Endothelial cell (in vitro differentiated cells): ENCODE measurements at places on chromosomes 7 and 10.

DNA sequence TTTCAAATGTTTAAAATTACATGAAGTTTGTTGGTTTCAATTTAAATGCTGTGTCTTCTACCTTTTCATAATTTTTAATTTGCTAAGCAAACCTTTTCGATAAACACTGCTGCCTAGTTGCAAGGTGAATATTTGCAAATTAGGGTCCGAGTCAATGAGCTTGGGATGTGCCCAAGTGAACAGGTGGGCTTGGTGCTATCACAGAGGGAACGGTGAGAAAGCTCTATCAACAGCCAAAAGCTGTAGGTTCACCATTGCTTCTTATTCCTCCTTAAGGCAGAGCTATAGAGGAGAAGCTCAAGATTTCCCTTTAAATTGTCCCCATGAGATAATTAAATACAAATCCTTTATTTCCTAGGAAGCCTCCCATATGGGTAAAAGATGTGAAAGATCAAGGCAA lies 245.3 kb upstream of the CELF2 start:
- no peak for DNase-seq

GRCh38 chr7:27239387-27240014 lies 3.1 kb upstream of the EVX1 start:
- no peak for DNase-seq

- no peak for DNase-seq
These were observed 86.8 kb downstream of the CPEB3 start for GRCh38 chr10:92203919-92204623.

DNA sequence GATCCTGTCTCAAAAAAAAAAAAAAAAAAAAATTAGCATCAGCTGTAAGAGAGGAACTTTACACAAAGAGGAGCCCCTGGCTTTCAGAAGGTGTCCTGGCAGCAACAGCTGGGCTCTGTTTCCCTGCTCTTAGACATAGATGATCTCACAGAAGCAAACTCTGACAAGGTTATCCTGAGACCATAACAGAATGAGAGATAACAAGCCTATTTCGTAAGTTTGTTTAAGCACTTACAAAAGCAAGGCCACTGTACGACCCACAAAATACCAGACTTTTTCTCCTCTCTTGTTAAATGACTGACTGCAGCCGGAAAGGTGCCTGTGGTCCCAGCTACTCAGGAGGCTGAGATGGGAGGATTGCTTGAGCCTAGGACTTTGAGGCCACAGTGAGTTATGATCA lies 33.3 kb upstream of the OTUD1 start:
- no peak for DNase-seq

DNA sequence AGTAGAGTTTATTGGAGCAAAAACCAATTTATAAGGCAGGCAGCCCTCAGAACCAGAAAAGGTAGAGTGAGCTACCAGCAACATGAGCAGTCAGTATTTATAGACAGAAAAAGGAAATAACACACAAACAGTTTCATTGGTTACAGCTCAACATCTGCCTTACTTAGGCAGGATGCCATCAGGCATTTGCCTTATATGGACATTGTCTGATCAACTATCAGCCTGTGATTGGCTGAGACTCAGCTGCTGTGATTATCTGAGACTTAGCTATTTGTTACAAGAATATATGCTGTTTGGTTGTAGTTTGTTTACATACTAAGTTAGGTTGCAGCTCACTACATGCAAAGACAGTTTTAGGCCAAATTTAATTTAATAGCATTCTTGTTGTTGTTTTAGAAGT lies 60.4 kb upstream of the CDK1 start:
- DNase-seq = no peak

DNA sequence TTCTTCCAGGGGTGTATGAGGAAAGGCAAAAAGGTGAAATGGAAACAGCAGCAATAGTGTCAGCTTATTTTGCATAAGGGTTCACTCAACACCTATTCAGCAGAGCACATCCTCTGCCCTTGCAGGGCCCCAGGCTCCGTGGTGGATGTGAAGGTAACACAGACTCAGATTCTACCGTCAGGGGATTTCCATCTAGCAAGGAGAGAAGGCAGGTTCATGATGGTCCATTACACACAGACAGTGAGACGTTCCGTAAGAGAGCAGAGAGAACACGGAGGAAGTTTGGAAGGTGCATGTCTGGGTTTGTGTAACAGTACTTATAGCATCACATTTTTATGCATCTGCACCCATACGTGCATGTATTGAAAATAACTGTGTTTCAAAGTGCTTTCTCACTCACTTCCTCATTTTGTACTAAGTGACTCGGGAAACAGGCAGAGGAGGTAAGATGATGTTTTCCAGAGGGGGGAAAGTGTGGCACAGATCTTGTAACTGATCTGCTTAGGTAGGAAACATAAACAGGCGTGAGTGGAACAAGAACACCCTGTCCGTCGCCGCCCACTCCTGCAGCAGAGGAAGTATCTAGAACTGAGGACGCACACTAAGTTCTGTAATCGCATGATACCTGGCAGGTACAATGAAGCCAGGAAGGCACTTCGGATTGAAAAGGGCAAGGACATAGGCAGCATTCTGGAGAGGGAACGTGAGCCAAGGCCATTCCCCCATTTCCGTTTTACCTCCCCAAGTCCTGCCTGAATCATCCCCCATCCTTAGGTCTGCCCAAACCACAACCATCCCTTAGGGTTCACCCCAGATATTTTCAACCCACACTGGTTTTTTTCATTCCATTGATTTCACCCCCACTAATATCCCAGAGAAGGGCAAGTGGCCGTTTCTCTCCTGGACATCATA lies 1.0 kb upstream of the ENO4 start:
- DNase-seq = no peak
